ENCODE measurements at places on chromosomes 7 and 10. TPM values are rescaled to one million over a fixed set of nuclear protein-coding genes. Genes with fewer than 3 reads are reported as not detected.

- no peak for DNase-seq
These were observed 51.3 kb downstream of the PALD1 start for GRCh38 chr10:70529848-70530247.

- DNase-seq = no peak
These were observed 293.7 kb downstream of the POU6F2 start for GRCh38 chr7:39271402-39271801.

Gene HOXA10
- total RNA-seq = 41.1 TPM

Gene SEC31B
- 3.2 TPM for total RNA-seq

GRCh38 chr10:106571192-106571946 is 593.1 kb downstream of the SORCS1 start:
- DNase-seq = peak; percentile 65

GRCh38 chr10:132520177-132520811 is 17.3 kb upstream of the INPP5A start:
- peak; percentile 52 for DNase-seq

Gene DBNL
- total RNA-seq = 148 TPM

Gene NPVF
- total RNA-seq = not detected

- DNase-seq = peak; percentile 53
These were observed 167.2 kb downstream of the EVX1 start for GRCh38 chr7:27409776-27410175.

GRCh38 chr10:86693721-86694369 is 25.5 kb downstream of the LDB3 start:
- peak; percentile 43 for DNase-seq

DNA sequence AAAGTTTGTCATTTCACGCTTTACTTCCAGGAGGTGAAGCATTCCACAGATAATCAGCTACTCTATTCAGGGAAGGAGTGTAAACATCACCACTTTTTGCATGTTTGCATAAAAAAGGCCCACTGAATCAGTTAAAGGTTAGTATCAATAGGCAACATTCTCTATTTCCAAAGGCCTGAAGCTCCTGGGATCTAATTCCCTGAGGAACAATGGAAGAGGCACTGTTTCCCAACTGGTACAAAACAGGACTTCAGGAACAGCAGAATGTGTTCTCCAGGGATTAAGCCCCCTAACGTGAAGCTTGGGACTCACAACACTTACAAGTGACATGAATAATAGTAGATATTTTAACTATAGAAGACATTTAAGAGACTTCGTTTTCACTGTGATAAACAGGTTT is 6.1 kb downstream of the LRRN3 start:
- no peak for DNase-seq

GRCh38 chr10:110568055-110568735 is 700 bp downstream of the SMC3 start:
- DNase-seq = no peak

All from HFFc6 (cell line).